Myocyte (in vitro differentiated cells): ENCODE measurements at places on chromosomes 1 and 21. TPM values are rescaled to one million over a fixed set of nuclear protein-coding genes. Genes with fewer than 3 reads are reported as not detected.

Gene GJA8
- total RNA-seq: not detected in 2 replicates

Gene DOP1B
- total RNA-seq: 3.3 and 4.5 TPM in 2 replicates

Gene G0S2
- 0.37 and 0.57 TPM in 2 replicates for total RNA-seq

Gene PLA2G2C
- total RNA-seq: not detected in 2 replicates

Gene ADAMTSL4
- 10.9 and 16.2 TPM in 2 replicates for total RNA-seq

Gene KLF17
- not detected in 2 replicates for total RNA-seq

Gene DENND2D
- total RNA-seq: 0.57 and 1.0 TPM in 2 replicates

Gene TMEM269
- total RNA-seq: 0.03 and 0.05 TPM in 2 replicates

Gene SH2D1B
- total RNA-seq: not detected in 2 replicates

GRCh38 chr1:59565611-59566410, 248.9 kb upstream of the HOOK1 start:
- DNase-seq: peak; percentile 97

GRCh38 chr21:34612056-34612455, 2.9 kb downstream of the RCAN1 start:
- DNase-seq: no peak

DNA sequence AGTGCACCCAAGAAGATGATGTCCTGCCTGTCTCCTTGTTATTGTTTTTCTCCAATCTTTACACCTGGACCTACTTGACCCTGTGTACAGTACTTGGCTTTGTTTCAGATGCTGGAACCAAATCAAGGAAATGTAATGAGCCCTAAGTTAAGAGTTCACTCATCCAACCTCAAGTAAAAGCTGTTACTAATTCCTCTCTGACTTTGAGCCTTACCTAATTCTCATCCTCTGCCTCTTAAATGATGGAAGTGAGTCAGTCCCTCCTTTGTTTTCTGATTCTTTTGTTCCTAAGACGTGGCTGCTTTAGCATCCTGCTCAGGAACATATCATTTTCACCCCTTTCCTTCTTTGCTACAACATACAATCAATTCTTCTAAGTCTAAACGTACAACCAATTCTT, 15.3 kb upstream of the PLA2G4A start:
- DNase-seq: no peak

DNA sequence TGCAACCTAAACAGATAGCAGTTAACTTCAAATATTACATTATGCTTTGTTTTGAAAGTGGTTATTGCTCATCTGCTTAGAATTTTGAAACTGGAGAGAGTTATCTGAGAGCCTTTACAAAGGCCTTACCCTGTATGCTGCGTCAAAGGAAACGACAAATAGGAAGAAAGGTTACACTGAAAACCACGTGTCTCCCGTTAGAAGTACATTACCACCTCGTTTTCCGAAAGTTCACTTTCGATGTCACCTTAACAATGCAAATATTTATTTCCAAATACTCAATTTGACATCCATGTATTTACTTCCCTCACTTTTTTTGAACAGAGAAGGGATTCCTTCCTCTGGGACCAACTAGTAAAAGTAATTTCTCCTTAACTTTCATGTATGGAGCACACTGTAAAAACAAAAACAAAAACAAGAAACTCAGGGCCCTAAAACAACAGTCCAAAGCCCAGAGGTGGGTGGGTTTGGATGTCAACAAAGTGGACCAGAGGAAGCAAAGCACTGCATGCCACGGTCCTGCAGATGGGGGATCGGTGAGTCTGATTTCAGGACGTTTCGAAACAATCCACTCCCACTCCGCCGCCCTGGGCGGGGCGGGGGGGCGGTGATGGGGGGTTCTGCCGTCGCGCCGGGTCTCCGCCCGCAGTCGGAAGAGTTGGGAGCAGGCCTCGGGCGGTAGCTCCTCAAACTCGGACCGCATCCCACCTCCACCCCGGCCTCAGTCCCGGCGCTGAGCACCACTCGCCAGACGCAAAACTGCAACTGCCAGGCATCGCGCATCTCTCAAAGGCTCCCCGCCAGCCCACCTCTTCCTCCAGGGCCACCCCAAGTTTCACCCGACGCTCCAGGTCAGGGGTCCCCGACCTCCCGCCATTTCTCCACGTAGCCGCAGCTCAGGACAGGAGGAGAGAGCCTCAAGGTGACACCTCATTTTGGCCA, 841 bp downstream of the ADSS2 start:
- DNase-seq: peak; percentile 38

DNA sequence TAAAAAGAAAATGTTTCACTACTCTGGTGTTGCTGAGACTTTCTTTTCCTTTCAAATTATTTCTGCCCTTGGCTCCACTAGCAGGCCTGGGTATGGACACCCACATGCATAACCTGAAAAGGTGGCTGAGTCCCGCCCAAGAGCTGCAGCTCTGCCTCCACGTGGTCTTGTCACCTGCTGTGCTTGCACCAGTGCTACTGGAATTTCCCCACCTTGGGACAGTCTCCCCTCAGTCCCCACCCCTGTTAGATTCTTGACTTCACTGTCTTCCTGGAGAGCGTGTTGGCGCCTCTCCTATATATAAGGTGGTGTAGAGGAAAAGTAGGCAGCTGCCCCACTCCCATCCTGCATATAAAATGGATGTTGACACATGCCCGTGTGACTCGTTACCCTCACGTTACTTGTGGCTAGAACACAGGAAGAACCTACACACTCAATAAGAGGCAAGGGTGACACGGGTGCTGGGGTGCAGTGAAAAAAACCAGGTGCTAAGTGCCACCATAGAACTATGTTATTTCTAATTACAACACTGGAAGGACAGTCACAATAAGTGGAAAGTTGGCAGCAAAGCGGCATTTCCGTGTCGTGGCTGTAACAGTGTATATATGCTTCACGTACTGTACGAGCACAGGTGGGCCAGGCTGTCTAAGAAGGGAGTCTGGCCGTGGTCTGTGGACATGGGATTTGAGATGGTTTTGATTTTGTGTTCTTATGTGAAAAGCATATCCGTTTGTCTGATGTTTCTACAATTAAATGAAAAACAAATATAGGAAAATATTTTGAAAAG, 61.0 kb downstream of the POFUT2 start:
- DNase-seq: no peak

DNA sequence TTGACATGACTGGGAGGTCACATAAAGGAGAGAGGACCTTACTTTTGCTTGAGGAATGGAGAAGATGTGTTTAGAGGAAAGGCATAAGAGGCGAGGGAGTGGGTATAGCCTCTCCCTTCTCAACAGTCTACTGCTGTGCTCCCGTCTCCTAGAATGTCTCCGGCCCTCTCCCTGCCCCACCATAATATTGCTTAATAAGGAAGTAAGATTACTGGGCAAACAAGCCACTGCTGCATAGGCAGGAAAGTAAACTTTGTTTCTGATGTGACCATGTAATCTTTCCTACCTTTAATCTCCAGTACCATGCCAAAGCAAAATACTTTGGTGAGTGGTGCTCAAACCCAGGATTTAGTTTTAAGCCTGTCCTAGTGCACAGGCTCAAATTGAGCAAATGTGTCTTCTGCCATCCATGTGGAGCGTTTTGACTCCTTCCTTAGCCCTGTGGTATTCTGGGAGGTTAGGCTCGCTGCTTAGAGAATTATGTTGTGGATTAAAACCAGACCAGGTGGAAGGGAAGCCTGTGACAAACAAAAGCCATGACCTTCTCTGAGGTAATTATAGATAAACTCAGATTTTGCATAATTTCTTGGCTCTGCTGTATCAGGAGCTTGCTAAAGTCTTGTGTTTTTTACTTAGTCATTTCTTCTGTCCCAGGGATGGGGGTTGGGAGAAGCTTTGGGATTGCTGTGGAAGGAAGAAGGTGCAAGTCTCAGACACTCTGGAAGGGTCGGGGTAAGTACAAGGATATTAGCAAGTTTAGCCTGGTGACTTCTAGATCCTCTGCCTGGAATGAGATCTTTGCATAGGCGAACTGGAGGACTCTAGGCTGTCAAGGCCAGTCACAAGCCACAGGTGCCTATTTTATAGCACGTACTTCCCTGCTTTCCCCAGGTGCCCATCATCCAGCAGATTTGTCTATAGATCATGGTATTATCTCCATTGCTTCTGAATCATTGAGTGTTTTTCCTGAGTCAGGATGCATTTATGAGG, 34.5 kb upstream of the DIPK1A start:
- DNase-seq: no peak

DNA sequence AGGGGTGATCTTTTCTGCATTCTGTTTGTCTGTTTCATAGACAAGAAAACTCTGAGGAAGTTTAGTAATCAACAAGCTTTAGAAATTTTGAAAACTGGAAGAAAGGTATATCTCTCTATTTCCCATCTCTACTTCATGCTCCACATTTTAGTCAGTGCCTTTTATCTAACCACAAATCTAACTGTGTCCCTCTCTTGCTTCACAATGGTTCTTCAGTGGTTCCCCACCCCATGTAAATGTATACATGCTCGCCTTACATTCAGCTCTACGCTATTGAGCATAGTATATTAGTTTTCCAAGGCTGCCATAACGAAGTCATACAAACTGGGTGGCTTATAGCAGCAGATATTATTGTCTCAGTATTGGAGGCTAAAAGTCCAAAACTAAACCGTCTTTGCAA, 14.4 kb upstream of the SAMSN1 start:
- no peak for DNase-seq

GRCh38 chr1:228101994-228102790, 933 bp downstream of the C1orf35 start:
- no peak for DNase-seq

DNA sequence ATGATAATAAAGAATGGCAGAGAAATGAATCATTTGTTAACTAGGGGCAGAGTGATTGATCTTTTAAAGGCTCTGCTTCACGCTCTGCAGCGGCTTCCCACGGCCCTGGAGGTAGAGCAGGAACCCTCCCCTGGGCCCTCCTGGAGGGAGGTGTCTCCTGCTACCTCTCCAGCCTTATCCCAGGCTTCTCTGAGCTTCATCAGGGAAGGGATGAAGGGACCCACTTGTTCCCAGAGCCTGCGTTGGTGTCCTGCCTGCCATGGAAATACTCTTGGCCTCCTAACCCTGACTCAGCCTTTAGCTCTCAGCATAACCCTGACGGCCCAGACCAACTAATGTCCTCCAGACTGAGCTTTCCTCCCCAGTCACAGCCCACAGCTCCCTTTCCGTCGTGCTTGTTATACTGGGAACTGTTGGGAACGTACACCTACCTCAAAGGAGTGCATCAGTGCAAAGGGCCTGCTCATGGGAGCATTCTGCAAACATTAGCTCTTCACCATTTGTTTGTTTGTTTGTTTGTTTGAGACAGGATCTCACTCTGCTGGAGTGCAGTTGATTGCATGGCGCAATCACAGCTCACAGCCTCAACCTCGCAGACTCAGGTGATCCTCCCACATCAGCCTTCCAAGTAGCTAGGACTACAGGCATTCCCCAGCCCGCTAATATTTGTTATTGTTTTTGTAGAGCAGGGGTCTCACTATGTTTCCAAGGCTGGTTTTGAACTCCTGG, 17.4 kb upstream of the HNRNPU start:
- no peak for DNase-seq

- no peak for DNase-seq
These were observed 96.4 kb downstream of the GLIS1 start for GRCh38 chr1:53642607-53643006.

DNA sequence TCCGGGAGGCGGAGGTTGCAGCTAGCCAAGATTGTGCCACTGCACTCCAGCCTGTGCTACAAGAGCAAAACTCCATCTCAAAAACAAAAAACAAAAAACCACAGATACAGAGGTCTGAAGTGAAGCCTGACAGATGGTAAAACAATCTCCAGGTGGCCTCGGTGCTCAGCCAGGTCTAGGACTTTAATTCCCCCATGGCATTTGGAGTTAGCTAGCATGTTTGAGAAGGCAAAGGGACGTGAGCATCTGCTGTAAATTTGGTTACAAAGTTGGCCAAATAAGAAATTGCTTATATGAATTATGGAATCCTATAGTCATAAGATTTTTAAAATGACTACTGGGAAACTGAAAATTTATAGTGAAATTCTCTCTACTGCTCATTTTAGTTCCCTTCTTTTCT, 98.3 kb upstream of the FMN2 start:
- no peak for DNase-seq

GRCh38 chr21:19842601-19843000, 1155.6 kb upstream of the NCAM2 start:
- no peak for DNase-seq

- DNase-seq: no peak
These were observed 200.3 kb upstream of the FOXD3 start for GRCh38 chr1:63122079-63122478.

DNA sequence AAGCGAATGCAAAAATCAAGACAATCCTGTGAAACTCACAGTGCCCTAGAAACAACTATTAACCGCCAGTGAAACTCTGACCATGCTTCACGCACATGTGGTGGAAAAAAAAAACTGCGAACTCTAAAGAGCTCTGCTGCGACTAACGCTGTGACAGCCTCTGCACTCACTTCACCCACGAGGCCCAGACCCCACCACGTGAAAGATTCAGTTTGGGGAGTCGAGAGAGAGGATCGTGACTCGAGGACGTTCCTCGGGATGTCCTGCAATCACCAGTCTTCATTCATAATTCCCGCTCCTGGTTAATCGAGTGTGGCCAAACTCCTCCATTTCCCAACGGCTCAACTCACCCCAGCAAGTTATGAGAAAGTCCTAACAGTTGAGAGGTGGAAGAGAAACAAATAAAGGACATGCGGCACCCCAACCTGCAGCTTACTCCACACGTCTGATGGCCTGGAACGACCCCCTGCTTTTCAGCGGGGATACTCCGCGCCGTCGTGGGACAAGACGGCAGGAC, 1.1 kb downstream of the SERBP1 start:
- DNase-seq: peak; percentile 44

DNA sequence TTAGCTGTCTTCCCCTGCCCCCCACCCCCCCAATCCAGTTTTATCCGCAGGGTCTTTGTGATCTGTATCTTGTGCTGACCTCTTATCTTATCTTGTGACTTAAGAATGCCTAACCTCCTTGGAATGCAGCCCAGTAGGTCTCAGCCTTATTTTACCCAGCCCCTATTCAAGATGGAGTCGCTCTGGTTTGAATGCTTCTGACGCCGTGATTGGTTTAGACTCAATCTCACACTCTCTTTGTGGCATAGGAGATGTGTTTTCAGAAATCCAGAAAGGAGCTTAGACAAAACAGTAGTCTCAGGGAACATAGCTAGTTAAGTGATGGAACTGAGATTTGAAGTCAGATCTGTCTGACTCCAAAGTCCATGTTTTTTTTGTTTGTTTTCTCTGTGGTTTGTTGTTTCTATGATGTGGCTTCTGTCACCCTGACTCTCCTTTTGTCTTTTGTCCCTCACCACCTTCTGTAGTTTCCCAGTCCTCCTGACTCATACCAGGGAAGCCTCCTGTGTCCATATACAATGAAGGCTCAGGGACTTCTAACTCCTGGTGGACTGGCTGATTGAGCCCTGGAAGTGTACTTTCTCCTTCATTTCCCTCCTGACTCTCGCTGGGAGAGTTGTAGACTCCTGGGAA, 18.1 kb upstream of the USP24 start:
- no peak for DNase-seq

DNA sequence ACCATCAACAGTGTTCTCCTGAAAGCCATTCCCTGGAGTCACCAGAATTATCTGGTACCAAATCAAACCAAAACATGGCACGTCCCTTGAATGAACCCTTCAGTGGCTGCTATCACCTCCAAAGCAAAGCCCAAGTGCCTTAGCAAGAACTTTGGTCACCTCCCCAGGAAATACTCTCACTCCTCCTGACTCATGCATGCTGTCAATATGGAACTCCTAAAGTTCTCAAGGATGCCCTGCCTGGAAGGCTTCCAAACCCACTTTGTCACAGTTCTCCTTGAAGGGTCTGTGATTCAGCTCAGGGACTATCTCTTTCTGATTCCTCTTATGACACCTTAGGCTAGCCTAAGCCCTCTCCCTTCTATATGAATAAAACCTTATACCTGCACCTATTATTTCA, 146.1 kb upstream of the RUNX1 start:
- DNase-seq: peak; percentile 27
